GM10248 (cell line): ENCODE measurements at places on chromosomes 3 and 15.

GRCh38 chr3:157082305-157082982 is 77.5 kb downstream of the CCNL1 start:
- DNase-seq = no peak

DNA sequence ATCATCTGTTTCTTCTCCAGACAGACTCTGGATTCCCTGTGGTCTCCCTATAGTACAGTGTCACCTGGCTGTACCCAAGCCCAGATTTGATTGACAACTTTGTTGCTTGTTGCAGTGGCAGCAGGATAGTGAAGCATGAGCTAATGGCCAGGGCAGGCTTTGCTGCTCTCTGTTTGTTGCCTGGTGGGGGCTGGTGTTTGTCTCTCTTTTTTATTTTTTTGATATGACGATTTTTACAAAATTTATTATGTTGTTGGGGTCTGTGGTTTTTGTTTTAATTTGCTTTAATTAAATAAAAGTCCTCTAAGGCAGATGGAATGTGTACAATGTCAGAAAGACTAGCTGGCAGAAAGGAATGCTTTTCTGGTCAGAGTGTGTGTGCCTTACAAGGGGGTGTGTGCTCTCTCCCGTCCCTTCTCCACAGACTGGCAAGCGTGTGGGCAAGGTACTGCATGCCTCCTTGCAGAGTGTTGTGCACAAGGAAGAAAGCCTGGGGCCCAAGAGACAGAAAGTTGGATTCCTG is 15.2 kb upstream of the CLEC3B start:
- no peak for DNase-seq

DNA sequence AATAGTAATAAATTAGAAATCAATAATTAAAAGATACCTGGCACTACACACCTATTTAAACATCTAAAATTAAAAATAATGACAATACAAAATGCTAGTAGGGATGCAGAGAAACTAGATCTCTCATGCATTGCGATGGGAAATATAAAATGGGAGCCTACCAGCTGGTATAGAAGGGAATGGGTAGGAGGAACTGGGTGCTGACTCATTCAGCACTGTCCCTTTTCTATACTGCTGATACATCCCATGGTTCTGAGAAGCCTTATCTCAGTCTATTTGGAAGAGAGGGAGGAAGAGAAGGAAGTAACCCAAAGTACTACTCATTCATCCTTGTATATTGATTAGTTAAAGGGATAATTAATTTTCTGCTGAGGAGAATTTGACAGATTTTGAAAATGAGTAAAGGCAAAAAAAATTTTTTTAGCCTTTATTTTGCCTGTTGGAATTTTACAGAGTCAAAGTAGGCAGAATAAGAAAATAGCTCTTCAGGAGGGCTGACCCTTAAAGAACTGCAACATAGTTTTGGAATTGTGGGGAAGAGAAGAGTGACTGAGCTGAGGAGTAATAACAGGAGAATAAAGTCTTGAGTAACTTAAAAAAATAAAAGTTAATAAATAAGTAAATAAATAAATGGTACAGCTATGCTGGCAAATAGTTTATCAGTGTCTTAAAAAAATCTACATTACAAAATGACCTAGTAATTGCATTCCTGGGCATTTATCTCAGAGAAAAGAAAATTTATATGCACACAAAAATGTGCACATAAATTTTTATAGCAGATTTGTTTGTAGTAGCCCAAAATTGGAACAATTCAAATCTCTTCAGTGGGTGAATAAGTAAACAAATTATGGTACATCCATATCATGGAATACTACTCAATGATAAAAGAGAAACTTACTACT is 15.3 kb upstream of the BHLHE40 start:
- no peak for DNase-seq

GRCh38 chr3:126798521-126798920 is 94.5 kb downstream of the CHCHD6 start:
- no peak for DNase-seq

GRCh38 chr3:14201940-14202684 is 23.5 kb downstream of the LSM3 start:
- no peak for DNase-seq

DNA sequence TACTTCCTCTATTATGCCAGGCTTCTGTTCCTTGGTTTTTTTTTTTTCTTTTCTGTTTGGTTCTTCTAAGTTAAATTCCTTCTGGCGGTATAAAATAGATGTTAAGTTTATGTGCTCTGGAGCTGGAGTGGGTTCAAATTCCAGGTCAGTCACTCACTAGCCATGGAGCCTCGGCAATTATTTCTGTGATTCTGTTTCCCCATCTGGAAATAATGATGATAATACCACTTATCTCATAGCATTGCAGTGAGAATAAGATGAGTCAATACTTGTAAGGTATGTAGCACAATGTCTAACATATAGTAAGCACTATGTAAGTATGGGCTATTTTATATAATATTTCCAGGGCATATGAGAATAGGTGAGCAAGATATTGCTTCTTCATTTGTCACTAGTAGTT is 33.2 kb upstream of the ZDHHC23 start:
- no peak for DNase-seq
